ENCODE measurements at places on chromosomes 13 and 19. TPM values are rescaled to one million over a fixed set of nuclear protein-coding genes. Genes with fewer than 3 reads are reported as not detected.

CYP4F2 gene
- not detected for total RNA-seq

KIR2DL4 gene
- total RNA-seq = not detected

CASP14 gene
- total RNA-seq = not detected

RPS28 gene
- 200 TPM for total RNA-seq

SLC1A6 gene
- not detected for total RNA-seq

FGF14 gene
- total RNA-seq = under 0.01 TPM

CEACAM21 gene
- total RNA-seq = not detected

ZNF177 gene
- total RNA-seq = 2.1 TPM

CCL25 gene
- not detected for total RNA-seq

MAST1 gene
- 0.28 TPM for total RNA-seq

SOHLH2 gene
- total RNA-seq = 0.83 TPM

SF3A2 gene
- 39.8 TPM for total RNA-seq

RUBCNL gene
- 0.30 TPM for total RNA-seq

RANBP3 gene
- total RNA-seq = 45.3 TPM

Measured in smooth muscle cell of the umbilical artery (primary cell).